Neural progenitor cell (in vitro differentiated cells): ENCODE measurements at places on chromosomes 12 and 14.
A peak's percentile ranks its signal among the peaks of the same experiment; 100 is the strongest.

DNA sequence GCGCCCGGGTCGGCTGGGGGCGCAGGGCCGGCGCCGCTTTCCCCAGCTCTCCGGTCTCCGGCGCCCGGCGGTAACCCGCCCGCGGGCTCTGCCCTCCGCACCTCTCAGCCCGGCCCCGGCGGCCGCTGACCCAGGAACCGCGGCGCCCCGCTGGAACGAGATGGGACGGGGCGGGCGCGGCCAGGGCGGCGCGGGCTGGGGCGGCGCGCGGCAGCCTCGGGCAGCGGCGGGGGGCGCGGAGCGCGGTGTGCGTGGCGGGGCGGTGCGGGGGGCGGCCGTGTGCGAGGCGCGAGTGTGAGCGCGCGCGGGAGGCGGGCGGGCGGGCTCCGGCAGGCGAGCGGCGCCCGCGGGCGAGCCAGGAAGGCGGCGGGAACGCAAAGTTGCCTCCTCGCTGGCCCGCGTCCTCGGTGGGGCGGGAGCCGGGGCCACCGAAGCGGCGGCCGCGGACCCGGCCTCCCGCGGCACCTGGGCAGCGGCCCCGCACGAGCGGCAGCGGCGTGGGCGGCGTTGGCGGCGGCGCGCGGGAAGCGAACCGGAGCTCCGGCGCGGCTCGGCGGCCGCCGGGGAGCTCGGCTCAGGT, 671 bp upstream of the DIO3 start:
- no peaks in the 10 kb centered on the region for H3K36me3 ChIP-seq
- H3K27ac ChIP-seq = no peak overlapping the region
- no peak for DNase-seq

GRCh38 chr14:74860899-74861733, 14.8 kb downstream of the PROX2 start:
- H3K4me3 ChIP-seq = no peak overlapping the region
- peak; percentile 93 for DNase-seq
- H3K27ac ChIP-seq = no peak overlapping the region
- no peaks in the 10 kb centered on the region for H3K36me3 ChIP-seq
- no peaks in the 10 kb centered on the region for H3K4me1 ChIP-seq

DNA sequence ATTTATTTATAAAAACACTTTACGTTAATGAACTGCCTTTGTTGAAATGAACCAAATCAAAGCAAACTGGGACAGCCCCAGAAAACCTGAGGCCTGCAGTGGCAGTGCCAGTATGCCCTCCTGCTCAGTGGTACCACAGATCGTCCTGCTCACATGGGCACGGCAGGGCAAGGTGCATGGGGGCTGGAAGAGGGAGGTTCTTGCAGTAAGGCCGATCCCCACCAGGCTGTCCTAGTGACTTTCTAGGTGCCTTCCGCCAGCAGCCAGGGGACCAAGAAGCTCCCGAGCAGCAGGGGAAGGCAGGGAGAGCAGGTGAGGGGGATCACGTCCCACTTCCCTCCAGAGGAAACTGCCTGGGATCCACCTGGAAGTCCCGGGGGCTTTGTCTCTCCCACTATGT, 63.9 kb downstream of the TESC start:
- H3K27ac ChIP-seq = no peak overlapping the region
- H3K36me3 ChIP-seq = no peaks in the 10 kb centered on the region
- DNase-seq = no peak
- H3K27me3 ChIP-seq = no peaks in the 10 kb centered on the region
- peaks cover 15% of the 10 kb centered on the region for H3K4me1 ChIP-seq

- peaks cover 13% of the 10 kb centered on the region for H3K4me1 ChIP-seq
- no peaks in the 10 kb centered on the region for H3K36me3 ChIP-seq
Observed at GRCh38 chr12:39138268-39138667, 232.9 kb upstream of the CPNE8 start.

DNA sequence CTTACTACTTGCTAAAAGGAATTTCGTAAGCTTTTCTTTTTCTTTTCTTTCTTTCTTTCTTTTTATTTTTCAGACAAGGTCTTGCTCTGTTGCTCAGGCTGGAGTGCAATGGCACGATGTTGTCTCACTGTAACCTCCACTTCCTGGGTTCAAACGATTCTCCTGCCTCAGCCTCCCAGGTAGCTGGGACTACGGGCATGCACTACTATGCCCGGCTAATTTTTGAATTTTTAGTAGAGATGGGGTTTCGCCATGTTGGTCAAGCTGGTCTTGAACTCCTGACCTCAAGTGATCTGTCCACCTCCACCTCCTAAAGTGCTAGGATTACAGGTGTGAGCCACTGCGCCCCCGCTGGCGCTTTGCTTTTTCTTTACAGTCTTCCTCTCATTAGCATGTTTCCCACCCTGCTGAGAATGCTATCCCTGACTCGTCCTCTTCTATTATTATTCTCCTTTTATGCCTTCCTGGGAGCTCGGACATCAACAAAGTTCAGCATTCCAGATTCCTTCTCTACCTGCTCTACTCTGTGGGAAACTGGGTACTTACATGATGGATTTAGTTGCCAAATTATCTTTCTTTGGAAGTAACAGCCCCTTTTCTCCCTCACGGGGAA, 3.1 kb downstream of the MTHFD1 start:
- peak overlapping the region; percentile 18 for H3K27ac ChIP-seq
- peak; percentile 50 for DNase-seq
- H3K4me3 ChIP-seq = no peak overlapping the region
- H3K4me1 ChIP-seq = peaks cover 23% of the 10 kb centered on the region
- no peaks in the 10 kb centered on the region for H3K27me3 ChIP-seq
- no peaks in the 10 kb centered on the region for H3K36me3 ChIP-seq

- H3K4me1 ChIP-seq = no peaks in the 10 kb centered on the region
- DNase-seq = no peak
- H3K4me3 ChIP-seq = no peak overlapping the region
- H3K36me3 ChIP-seq = no peaks in the 10 kb centered on the region
- no peaks in the 10 kb centered on the region for H3K27me3 ChIP-seq
- H3K27ac ChIP-seq = no peak overlapping the region
Observed at GRCh38 chr14:85953265-85953664, 423.3 kb downstream of the FLRT2 start.

DNA sequence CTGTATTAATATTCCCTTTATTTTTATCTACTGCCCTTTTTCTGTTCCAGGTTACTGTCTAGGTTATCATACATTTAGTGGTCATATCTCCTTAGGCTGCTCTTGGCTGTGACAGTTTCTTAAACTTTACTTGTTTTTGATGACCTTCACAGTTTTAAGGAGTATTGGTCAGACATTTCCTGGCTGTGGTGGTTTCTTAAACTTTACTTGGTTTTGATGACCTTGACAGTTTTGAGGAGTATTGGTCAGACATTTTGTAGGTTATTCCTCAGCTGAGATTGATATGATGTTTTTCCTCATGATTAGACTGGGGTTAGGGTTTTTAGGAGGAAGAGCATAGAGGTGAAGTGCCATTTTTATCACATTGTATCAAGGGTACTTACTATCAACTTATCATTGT, 36.4 kb downstream of the CCDC91 start:
- no peaks in the 10 kb centered on the region for H3K36me3 ChIP-seq
- H3K27ac ChIP-seq = no peak overlapping the region
- H3K27me3 ChIP-seq = no peaks in the 10 kb centered on the region
- H3K4me1 ChIP-seq = no peaks in the 10 kb centered on the region
- no peak for DNase-seq

- no peak for DNase-seq
- no peak overlapping the region for H3K4me3 ChIP-seq
- no peak overlapping the region for H3K27ac ChIP-seq
- H3K27me3 ChIP-seq = no peaks in the 10 kb centered on the region
Observed at GRCh38 chr12:71671816-71672215, 7.7 kb downstream of the THAP2 start.

DNA sequence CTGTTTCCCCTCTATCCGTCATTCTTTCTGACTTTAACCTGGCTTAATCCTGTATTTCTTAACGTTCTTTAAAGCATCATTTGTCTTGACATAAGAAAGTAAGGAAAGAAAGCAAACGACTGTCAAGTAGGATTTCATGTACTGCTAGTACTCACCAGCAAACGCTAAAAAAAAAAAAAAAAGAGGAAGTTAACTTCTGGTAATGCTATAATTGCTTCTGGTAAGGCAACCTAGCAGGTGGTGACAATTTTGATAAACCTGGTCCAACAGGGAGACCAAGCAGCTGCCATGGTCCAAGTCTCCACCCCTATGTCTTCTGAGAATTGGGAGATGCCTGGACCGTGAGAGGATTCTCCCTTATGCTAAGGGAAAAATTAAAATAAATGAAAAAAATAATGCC, 306.6 kb downstream of the DAD1 start:
- H3K4me1 ChIP-seq = no peaks in the 10 kb centered on the region
- H3K27ac ChIP-seq = no peak overlapping the region
- no peak for DNase-seq
- no peak overlapping the region for H3K4me3 ChIP-seq
- no peaks in the 10 kb centered on the region for H3K27me3 ChIP-seq

DNA sequence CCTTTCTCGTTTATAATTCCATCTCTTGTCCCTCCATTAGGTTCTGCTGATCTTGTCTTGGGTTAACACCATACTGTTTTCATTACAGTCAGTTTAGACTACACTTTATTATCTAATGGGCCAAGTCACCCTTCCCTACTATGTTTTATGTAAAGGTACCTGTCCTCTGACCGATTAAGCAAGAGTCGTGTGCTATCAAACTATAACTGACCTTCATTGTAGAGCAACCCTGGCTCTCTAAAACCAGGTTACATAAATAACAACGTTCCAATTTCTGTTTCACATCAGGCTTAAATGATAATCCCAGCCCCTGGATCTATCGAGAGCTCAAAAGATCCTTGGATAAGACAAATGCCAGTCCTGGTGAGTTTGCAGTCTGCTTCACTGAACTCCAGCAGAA, 16.7 kb downstream of the OAS2 start:
- no peak overlapping the region for H3K4me3 ChIP-seq
- no peak overlapping the region for H3K27ac ChIP-seq
- no peaks in the 10 kb centered on the region for H3K4me1 ChIP-seq
- no peaks in the 10 kb centered on the region for H3K36me3 ChIP-seq

GRCh38 chr14:100034961-100035500, 30.2 kb upstream of the EVL start:
- H3K27me3 ChIP-seq = no peaks in the 10 kb centered on the region
- H3K4me1 ChIP-seq = peaks cover 3% of the 10 kb centered on the region
- DNase-seq = no peak
- no peak overlapping the region for H3K4me3 ChIP-seq
- no peaks in the 10 kb centered on the region for H3K36me3 ChIP-seq

GRCh38 chr14:75307700-75308379, 29.2 kb downstream of the FOS start:
- H3K27me3 ChIP-seq = no peaks in the 10 kb centered on the region
- H3K36me3 ChIP-seq = no peaks in the 10 kb centered on the region
- DNase-seq = peak; percentile 95
- peaks cover 4% of the 10 kb centered on the region for H3K4me1 ChIP-seq

DNA sequence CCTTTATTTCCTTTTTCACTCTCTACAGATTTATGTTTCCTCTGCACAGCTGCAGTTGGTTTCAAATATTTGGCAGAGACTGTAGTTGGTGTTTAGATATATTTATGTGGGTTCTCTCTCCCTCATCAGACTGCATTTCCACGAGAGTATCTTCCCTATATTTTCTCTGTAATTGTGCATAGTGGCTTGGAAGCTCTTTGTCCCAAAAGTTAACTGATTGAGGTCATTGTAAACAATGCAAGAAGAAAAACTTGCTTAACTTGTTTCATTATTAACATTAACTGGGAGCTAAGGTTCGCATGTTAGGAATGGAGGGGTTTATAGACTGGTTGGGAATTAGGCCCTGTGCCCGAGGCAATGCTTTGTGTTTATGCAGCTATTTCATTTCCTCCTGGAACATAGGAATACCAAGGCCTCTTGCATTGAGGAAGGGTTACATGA, 216.9 kb upstream of the HMGA2 start:
- H3K36me3 ChIP-seq = no peaks in the 10 kb centered on the region
- H3K27ac ChIP-seq = no peak overlapping the region
- no peaks in the 10 kb centered on the region for H3K27me3 ChIP-seq
- H3K4me1 ChIP-seq = peaks cover 13% of the 10 kb centered on the region
- no peak overlapping the region for H3K4me3 ChIP-seq

DNA sequence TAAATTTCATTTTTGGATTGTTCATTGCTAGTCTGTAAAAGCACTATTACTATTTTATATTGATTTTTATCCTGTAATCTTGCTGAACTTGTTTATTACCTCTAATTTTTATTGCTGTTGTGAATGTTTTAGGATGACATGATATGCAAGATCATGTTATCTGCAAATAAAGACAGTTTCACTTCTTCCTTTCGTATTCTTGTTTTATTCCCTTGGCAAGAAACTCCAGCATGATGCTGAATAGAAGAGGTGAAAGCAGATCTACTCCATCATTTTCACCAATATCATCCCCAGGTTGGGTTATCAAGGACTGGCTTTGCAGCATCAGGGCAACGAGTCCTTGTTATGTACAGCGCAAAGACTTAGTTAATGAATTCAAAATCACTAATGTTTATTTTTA, 2.7 kb upstream of the CLECL1 start:
- DNase-seq = no peak
- no peak overlapping the region for H3K27ac ChIP-seq
- H3K36me3 ChIP-seq = no peaks in the 10 kb centered on the region
- no peaks in the 10 kb centered on the region for H3K4me1 ChIP-seq

DNA sequence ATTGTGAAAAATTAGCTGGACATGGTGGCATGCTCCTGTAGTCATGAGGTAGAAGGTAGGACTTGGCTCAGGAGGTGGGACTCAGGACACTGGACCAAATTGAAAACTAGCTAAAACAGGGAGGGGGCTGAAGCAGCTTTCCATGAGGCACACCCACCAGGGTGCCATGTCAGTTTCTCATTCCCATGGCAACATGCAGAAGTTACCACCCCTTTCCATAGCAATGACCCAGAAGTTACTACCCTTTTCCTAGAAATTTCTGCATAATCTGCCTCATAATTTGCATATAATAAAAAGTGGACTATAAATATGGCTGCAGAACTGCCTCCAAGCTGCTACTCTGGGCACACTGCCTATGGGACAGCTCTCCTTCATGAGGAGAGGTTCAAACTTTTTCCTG, 38.5 kb downstream of the ERO1A start:
- no peak overlapping the region for H3K4me3 ChIP-seq
- no peaks in the 10 kb centered on the region for H3K4me1 ChIP-seq
- no peak for DNase-seq
- H3K27me3 ChIP-seq = no peaks in the 10 kb centered on the region
- H3K27ac ChIP-seq = no peak overlapping the region

GRCh38 chr12:13061377-13061776, 17.2 kb downstream of the FAM234B start:
- H3K4me3 ChIP-seq = no peak overlapping the region
- peaks cover 12% of the 10 kb centered on the region for H3K4me1 ChIP-seq
- H3K27ac ChIP-seq = no peak overlapping the region

GRCh38 chr12:29067430-29067829, 81.6 kb upstream of the FAR2 start:
- H3K4me1 ChIP-seq = peaks cover 42% of the 10 kb centered on the region
- no peak overlapping the region for H3K4me3 ChIP-seq
- DNase-seq = no peak
- H3K27ac ChIP-seq = no peak overlapping the region

DNA sequence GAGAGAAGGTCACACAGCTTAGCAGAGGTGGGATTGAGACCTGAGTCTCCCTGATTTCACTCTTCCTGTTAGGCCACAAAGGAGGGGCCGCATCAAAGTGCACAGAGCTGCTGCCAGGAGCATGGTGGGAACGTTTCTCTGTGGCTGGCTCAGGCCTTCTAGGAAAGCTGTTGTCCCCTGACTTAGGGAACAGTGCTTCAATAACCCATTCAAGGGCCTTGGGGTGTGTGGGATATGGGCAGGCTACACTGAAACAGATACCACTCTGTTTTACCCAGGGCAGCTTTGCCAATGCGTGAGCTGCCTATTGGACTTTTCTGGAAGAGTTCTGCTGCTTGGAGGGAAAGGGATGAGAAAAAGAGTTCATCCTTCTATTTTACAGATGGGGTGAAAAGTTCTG, 110.0 kb downstream of the ADCK1 start:
- no peaks in the 10 kb centered on the region for H3K27me3 ChIP-seq
- DNase-seq = no peak
- H3K27ac ChIP-seq = no peak overlapping the region
- H3K4me3 ChIP-seq = no peak overlapping the region
- H3K4me1 ChIP-seq = peaks cover 12% of the 10 kb centered on the region
